ENCODE measurements at places on chromosomes 11 and 22.

GRCh38 chr22:16824716-16825687, at the start of gene XKR3:
Gene XKR3 (minus strand): TSS chr22:16825411. CDS start chr22:16808073, 17,338 bp downstream.
- DNase-seq, result no peak

DNA sequence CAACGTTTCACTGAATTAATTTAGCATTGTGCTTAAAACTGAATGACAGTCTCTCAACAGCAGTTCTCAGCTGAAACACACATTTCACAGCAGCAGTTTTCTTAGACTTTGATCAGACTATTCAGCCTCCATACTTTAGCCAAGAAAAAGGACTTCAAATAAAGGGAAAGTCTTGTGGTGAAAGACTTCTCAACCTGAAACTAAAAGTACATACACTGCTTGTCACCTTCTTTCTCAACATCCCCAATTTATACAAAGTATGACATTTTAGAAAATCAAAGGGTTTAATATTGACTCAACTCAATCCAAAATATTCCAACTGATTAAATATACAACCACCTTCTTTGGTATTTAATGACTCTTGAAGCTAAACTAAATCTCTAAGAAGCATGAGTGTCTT, 419.0 kb downstream of the LRRC4C start:
- no peak for DNase-seq

DNA sequence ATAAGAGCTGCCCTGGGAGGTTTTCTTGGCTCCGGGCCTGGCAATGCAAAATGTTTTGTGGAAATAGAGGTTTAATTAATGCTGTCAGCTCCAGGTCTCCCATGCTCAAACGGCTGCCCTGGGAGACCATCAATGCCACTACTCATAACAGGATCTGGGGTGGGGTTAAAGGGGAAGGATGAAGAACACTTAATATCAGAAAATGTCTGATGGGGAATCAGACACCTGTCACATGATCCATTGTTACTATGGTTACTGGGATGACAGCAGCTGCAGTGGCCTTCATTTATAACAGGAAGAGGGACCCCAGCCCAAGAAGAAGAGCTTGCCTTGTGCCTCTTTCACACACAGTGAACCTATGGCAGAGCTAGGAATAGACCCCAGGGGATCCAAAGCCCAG, 2.2 kb upstream of the SYT13 start:
- no peak for DNase-seq

GRCh38 chr11:30206249-30206996, 24.4 kb upstream of the FSHB start:
- no peak for DNase-seq

- DNase-seq, result peak; percentile 96
Measured at GRCh38 chr11:76770642-76771445, 12.3 kb upstream of the TSKU start.

GRCh38 chr11:62543680-62544444, 2.7 kb downstream of the AHNAK start:
- no peak for DNase-seq

DNA sequence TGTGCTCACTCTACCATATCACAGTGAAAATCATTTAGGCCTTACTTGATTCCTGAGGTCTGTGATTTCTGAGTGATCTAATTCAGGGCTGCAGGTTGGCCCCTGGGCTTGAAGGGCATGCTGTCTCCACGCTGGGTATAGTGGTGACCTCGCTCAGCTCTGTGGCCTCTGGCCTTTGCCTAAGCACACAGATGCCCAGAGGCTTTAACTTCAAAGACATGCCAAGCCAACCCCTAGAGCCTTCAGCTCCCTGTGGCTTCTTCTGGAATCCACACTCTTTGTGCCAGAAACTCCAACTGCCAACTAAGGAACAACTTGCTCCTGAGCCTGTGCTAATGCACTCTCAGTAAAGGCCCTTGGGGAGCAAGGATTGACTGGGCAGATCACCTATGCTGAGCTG, 232.6 kb upstream of the MPPED2 start:
- DNase-seq, result no peak

- DNase-seq, result peak; percentile 77
Measured at GRCh38 chr11:125123947-125124617, 12.7 kb upstream of the TMEM218 start.

DNA sequence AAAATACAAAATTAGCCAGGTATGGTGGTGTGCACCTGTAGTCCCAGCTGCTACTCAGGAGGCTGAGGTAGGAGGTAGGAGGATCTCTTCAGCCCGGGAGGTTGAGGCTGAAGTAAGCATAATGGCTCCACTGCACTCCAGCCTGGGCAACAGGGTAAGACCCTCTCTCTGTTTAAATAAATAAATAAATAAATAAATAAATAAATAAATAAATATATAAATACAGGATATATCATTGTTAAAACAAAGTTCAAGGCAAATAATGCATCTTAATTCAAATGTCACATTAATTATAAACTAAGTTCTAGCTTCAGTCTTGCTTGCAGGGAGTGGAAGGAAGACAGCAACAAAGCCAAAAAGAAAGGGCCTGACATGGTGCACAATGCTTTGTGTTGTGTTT, 44.5 kb upstream of the PANX1 start:
- DNase-seq, result no peak

GRCh38 chr22:44362249-44363012, 49.7 kb upstream of the SHISAL1 start:
- DNase-seq, result no peak

DNA sequence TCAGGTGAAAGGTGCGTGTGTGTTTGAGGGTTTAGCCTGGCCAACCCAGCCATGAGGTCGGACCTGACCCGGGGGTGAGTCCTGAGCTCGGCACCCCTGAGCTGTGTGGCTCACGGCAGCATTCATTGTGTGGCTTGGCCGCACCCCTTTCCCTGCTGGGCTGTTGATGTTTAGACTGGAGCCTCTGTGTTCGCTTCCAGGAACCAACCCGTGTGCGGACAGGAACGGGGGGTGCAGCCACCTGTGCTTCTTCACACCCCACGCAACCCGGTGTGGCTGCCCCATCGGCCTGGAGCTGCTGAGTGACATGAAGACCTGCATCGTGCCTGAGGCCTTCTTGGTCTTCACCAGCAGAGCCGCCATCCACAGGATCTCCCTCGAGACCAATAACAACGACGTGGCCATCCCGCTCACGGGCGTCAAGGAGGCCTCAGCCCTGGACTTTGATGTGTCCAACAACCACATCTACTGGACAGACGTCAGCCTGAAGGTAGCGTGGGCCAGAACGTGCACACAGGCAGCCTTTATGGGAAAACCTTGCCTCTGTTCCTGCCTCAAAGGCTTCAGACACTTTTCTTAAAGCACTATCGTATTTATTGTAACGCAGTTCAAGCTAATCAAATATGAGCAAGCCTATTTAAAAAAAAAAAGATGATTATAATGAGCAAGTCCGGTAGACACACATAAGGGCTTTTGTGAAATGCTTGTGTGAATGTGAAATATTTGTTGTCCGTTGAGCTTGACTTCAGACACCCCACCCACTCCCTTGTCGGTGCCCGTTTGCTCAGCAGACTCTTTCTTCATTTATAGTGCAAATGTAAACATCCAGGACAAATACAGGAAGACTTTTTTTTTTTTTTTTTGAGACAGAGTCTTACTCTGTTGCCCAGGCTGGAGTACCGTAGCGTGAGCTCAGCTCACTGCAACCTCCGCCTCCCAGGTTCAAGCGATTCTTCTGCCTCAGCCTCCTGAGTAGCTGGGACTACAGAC, 53.9 kb upstream of the PPP6R3 start:
- DNase-seq, result no peak

- DNase-seq, result no peak
Measured at GRCh38 chr11:118046051-118046963, 30.6 kb upstream of the TMPRSS4 start.

DNA sequence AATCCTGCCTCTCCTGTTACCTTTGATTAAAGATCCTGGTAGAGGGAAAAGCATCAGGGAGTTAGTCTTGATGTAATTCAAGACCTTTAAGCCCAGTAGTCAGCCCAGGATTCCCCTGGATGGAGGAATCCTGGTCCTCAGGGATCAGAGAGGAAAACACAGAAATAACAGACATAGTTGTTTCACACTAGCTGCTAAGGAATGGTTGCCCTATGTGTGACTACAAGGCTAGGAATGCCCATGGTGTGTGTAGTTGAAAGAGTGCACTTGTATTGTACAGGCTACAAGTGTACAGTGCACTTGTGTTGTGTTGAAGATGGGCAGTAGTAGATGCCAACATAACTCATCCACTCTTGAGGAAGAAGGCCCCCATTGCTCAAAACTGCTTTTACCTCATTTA, 226.8 kb downstream of the AASDHPPT start:
- DNase-seq, result peak; percentile 64

- DNase-seq, result no peak
Measured at GRCh38 chr11:131840545-131840944, 470.1 kb downstream of the NTM start.

- peak; percentile 24 for DNase-seq
Measured at GRCh38 chr22:24423519-24424000, 3.8 kb upstream of the ADORA2A start.

GRCh38 chr22:31646186-31647019, 15.6 kb downstream of the PISD start:
- DNase-seq, result peak; percentile 100

GRCh38 chr11:81897639-81898038, 836.0 kb downstream of the FAM181B start:
- no peak for DNase-seq
